Cardiac ventricle fibroblast (primary cell): ENCODE measurements at places on chromosomes 2 and 18. TPM values are rescaled to one million over a fixed set of nuclear protein-coding genes. Genes with fewer than 3 reads are reported as not detected.

Gene NGEF
- 0.75 TPM in 1 of 2 replicates, not detected in the other for total RNA-seq

Gene USP34
- 74.6 and 91.8 TPM in 2 replicates for total RNA-seq

Gene HOXD9
- total RNA-seq, result 0.12 TPM in 1 of 2 replicates, not detected in the other

Gene DLGAP1
- not detected in 2 replicates for total RNA-seq

Gene RBM44
- total RNA-seq, result 0.06 and 0.29 TPM in 2 replicates

Gene TMEM169
- 0.10 TPM in 1 of 2 replicates, not detected in the other for total RNA-seq

Gene SPTBN1
- 186 and 199 TPM in 2 replicates for total RNA-seq

Gene NEU2
- total RNA-seq, result not detected in 2 replicates

Gene POTEC
- not detected in 2 replicates for total RNA-seq

Gene SP140
- not detected in 2 replicates for total RNA-seq

Gene DYSF
- 7.0 and 7.6 TPM in 2 replicates for total RNA-seq

Gene NT5C1B
- 0.10 TPM in 1 of 2 replicates, not detected in the other for total RNA-seq

Gene LONRF2
- 0.24 and 0.44 TPM in 2 replicates for total RNA-seq

Gene CD207
- total RNA-seq, result not detected in 2 replicates

Gene LYPD6
- not detected in 2 replicates for total RNA-seq

Gene SLC5A7
- not detected in 2 replicates for total RNA-seq

Gene CFAP65
- 0.34 TPM in 1 of 2 replicates, not detected in the other for total RNA-seq

Gene LRRC30
- not detected in 2 replicates for total RNA-seq

Gene FTCDNL1
- not detected in 2 replicates for total RNA-seq

Gene ASB18
- not detected in 2 replicates for total RNA-seq

Gene SFXN5
- total RNA-seq, result 10.3 and 15.6 TPM in 2 replicates

Gene TRIM43
- total RNA-seq, result not detected in 2 replicates

Gene TMX3
- 32.8 and 42.5 TPM in 2 replicates for total RNA-seq

Gene ZBTB7C
- 0.29 and 0.31 TPM in 2 replicates for total RNA-seq

Gene CPLX4
- not detected in 2 replicates for total RNA-seq

Gene ABCG5
- not detected in 2 replicates for total RNA-seq

Gene GPAT2
- 2.3 and 3.2 TPM in 2 replicates for total RNA-seq

Gene KCNG3
- 0.05 and 0.12 TPM in 2 replicates for total RNA-seq

Gene CCDC68
- total RNA-seq, result 1.5 and 2.4 TPM in 2 replicates

Gene GRB14
- total RNA-seq, result 0.12 and 0.39 TPM in 2 replicates

Gene ATP8B1
- 5.4 and 6.3 TPM in 2 replicates for total RNA-seq

Gene SPR
- 18.3 and 21.0 TPM in 2 replicates for total RNA-seq

Gene NDUFV2
- 50.3 and 97.2 TPM in 2 replicates for total RNA-seq

Gene STAT4
- 0.20 and 0.37 TPM in 2 replicates for total RNA-seq

Gene MBOAT2
- 4.6 and 8.1 TPM in 2 replicates for total RNA-seq

Gene MC5R
- not detected in 2 replicates for total RNA-seq

Gene GRP
- not detected in 2 replicates for total RNA-seq

Gene LIPG
- 12.8 and 12.9 TPM in 2 replicates for total RNA-seq

Gene TMEM17
- 0.69 and 1.4 TPM in 2 replicates for total RNA-seq

Gene MAPRE3
- 9.9 and 14.4 TPM in 2 replicates for total RNA-seq

Gene SERPINB7
- total RNA-seq, result 2.2 TPM in 1 of 2 replicates, not detected in the other

Gene TUBA4B
- not detected in 2 replicates for total RNA-seq

Gene BUB1
- 2.2 and 2.5 TPM in 2 replicates for total RNA-seq
